ENCODE measurements at places on chromosomes 13 and 19.

DNA sequence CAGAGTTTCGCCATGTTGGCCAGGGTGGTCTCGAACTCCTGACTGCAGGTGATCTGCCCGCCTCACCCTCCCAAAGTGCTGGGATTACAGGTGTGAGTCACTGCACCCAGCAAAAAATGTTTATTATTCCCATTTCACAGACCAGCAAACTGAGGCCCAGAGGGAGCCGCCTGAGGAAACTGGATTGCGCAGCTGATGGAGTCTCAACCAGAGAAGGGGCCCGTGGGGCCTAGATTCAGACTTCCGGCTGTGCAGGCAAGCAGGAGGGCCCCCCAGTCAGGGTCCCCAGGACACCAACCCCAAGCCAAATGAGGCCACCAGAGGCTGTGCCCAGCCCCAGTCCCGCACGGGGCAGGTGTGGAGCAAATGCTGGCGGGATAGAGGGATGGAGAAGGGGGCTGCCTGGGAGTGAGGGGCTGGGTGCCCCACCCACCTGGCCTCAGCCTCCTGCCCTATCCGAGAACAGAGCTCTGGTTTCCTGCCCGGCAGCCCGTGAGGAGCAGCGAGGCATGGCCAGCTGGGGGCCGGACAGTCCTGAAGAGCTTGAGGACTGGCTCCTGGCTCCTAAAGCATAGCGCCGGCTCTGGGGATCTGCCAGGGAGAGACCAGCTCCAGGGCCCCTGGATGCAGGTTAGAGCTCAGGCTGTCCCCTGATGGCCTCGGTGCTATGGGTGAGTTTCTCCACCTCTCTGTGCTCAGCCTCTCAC lies 22.0 kb downstream of the MISP start:
- no peak for DNase-seq

GRCh38 chr13:31913459-31913858 lies 118.1 kb upstream of the FRY start:
- DNase-seq: no peak

GRCh38 chr19:34188408-34188807 lies 16.1 kb downstream of the LSM14A start:
- no peak for DNase-seq

- no peak for DNase-seq
Observed at GRCh38 chr13:28137596-28137995, 749 bp upstream of the PAN3 start.

DNA sequence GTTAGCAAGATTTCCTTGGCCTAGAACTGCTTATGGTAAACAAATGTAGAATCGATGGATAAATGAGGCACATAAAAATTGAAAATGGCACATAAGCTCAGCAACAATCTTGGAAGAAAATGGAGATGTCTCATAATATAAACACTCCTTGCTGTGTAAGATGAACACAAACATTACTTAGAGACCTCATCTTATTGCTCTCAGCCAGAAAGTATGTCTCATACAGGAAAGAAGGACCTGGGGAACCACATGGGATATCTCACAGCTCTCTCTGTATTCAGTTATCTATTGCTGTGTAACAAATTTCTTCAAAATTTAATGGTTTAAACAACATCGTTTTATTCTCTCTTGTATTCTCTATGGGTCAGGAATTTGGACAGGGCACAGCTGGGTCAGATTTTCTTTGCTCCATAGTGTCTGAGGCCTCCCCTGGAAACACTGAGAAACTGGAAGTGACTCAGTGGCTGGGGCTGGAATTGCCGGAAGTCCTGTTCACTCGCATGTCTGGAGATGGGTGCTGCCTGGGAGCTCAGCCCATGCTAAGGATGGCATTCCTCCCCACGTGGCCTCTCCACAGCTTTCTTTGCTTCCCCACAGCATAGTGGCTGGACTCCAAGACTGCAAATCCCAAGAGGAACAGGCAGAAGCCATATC lies 105.1 kb downstream of the NUFIP1 start:
- DNase-seq: no peak

- no peak for DNase-seq
Observed at GRCh38 chr19:11254666-11255065, 7.7 kb downstream of the DOCK6 start.

- peak; percentile 97 for DNase-seq
Observed at GRCh38 chr13:111043575-111043982, 71.5 kb upstream of the ARHGEF7 start.

- no peak for DNase-seq
Observed at GRCh38 chr13:26325876-26326275, 71.9 kb downstream of the CDK8 start.

GRCh38 chr13:33262997-33263396 lies 22.6 kb downstream of the STARD13 start:
- no peak for DNase-seq

- no peak for DNase-seq
Observed at GRCh38 chr19:17687857-17688784, at the start of gene UNC13A. TSS of gene UNC13A (minus strand) at chr19:17688354. CDS start at chr19:17688199, 155 bp downstream.

GRCh38 chr13:68019901-68020300 lies 789.8 kb upstream of the PCDH9 start:
- DNase-seq: no peak

DNA sequence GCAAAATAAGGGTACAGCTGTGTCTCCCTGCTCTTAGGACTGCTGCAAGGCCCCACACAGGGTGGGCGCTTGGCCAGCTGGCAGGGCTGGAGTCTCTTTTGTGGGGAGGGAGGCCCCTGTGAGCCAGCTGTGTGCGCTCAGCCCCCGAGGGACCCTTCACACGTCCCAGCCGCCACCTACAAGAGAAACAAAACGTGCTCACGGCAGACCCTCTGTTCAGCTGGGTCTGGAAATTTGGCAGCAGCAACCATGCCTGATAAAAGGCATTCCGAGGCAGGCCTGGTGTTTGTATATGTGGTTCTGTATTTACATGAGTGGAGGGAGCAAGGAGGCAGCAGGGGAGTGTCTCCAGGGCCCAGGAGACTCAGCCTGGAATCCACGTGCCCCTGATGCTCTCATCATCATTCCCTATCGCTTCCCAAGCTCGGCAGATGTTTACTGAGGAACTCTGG lies 49.7 kb downstream of the CRTC1 start:
- no peak for DNase-seq

GRCh38 chr13:106088085-106088484 lies 447.4 kb downstream of the EFNB2 start:
- DNase-seq: no peak

All from T1000 (cell line).